ENCODE measurements at places on chromosomes 1 and 21.

DNA sequence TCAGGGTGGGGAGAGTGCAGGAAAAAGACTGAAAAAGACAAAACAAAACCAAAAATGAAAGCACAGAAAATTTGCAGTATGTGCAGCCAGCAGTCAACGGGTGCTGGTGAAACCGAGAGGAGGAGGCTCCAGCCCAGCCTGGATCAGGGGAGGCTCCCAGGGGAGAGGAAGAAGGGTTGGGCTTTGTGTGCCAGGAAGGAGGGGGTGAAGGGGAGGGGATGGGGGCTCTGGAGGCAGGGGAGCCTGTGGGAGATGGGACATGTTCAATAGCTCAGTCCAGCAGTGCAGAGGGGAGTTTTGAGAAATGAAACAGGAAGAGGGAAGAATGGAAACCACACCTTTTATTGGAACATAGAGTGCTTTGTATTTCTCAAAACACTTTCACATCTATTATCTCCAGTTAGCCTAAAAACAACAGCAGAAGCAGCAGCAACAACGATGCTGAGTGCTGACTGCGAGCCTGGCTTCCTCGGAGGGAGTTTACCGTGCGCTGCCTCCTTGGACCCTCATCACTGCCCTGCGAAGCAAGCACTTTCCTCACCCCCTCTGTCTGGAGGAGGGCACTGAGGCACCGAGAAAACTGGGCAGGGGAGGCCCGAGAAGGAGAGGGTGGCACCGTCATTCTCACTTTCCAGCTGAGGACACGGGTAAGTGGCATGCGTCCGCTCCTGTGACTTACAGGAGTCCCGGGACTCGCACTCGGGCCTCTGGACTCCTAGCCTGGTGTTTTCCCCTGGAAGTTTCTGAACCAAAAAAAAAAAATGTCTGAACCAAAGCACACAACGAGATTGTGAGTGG lies 62.9 kb downstream of the MDM4 start:
- DNase-seq: peak; percentile 38

- no peak for DNase-seq
Observed at GRCh38 chr1:228783418-228784040, 48.2 kb downstream of the RHOU start.

GRCh38 chr1:101420406-101420805 lies 183.6 kb downstream of the S1PR1 start:
- DNase-seq: no peak

DNA sequence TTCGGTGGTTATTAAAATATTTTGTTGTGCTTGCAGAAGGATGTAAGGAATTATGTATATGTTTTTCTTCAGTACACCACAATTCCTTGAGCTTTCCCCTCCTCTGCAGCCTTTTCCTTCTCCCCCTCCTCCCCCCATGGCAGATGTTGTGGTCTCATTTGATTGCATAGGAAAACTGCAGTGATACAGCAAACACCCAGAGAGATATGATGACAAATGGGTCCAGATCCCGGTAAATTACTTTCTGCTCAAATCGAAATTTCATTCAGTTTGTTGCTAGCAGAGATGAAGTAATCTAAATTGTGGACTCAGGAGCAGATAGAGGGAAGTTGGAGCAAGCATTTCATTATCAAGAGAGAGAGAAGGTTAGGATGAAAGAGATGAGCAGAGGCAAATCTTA lies 9.9 kb downstream of the LMO4 start:
- DNase-seq: no peak

DNA sequence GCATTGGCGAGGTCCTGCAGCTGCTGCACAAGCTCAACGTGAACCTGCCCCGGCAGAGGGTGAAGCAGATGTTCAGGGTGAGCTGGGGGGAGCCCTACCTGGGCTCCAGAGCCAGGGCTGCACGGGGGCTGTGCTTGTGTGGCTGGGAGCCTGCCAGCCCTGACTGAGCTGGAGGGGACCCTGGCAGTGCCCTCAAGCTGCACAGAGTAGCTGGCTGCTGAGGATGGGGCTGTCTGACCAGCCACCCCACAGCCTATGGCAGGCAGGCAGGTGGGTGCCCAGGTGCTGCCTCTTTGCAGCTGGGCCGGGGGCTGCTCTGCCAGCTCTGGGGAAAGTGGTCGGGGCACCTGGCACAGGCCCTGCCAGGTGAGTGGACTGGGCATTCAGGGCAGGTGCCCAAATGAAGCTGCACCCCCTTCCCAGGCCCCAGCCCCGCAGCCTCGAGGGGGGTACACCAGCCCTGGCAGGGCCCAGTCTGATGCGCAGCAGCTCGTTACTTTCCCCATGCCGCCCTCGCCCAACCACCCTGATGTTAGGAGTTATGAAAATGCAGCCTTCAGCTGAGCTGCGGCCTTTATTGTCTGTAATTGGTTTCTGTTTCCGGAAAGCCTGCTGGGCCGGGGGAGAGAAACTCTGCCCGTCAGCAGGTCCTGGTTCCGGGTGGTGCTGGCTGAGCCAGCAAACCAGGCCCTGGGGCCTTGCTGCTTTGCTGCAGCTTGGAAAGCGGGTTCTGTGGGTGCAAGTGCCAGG lies 4.3 kb downstream of the PLCH2 start:
- DNase-seq: no peak

DNA sequence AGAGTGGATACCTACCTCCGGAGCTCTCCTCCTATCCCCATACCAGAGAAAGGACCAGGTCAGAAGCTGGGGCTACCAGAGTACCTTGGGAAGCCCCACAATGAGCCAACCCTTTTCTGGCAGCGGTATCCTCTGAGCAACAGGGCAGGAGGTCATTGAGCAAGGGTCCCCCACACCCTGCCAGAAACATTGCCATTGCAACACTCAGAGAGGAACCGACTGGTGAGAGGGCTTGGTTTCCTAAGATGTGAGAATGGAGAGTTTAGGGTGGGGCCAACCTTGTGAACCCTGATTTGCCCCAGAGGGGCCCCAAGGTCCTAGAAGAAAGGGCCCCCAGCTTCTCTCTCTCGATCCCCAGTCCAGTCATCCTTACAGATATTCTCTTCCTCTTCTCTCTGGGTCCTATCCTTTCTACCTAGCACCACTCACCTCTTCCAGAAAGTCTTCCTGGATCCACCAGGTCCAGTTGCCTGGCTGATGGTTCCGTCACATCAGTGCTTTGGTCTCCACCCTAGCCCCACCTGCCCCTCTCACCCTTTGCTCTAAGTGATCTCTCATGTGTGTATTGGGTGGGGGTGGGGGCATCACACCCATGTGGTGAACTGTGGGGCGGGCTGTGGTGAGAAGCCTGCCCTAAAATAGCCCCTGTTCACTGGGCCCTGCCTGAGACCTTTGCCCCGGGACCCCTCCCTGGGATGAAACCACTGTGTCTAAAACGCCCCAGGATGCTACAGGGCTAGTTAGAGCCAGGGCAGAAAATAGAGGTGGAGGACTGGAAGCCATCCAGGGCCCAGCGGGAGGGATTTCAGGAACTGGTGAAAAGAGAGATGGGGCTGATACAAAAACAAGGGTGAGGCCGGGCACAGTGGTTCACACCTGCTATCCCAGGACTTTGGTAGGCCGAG lies 8.7 kb downstream of the FGR start:
- DNase-seq: no peak

- DNase-seq: no peak
Observed at GRCh38 chr1:154913273-154913672, 23.2 kb downstream of the PMVK start.

GRCh38 chr1:238789916-238790667 lies 596.3 kb upstream of the CHRM3 start:
- no peak for DNase-seq

DNA sequence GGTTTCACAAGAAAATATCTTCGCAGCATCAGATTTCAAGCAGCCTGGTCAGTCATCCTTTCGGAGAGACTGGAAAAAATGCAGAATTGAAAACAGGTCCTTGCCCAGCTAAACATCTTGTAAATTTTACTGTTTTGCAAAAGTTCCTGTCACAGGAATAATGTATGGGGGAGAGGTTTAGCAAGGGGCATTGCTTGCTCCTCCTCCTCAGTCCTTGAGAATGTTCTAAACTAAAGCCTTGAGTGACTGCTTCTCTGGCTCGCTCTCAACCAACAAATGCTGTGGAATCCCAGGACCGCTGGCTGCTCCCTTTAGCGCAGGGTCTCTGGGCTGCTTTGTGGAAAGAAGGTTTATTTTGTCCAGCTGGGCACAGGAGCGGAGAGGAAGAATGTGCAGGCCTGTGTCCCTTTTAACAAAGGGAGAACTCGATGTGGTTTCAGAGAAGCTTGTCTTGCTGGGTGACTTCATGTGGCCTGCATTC lies 33.6 kb upstream of the FHAD1 start:
- no peak for DNase-seq

DNA sequence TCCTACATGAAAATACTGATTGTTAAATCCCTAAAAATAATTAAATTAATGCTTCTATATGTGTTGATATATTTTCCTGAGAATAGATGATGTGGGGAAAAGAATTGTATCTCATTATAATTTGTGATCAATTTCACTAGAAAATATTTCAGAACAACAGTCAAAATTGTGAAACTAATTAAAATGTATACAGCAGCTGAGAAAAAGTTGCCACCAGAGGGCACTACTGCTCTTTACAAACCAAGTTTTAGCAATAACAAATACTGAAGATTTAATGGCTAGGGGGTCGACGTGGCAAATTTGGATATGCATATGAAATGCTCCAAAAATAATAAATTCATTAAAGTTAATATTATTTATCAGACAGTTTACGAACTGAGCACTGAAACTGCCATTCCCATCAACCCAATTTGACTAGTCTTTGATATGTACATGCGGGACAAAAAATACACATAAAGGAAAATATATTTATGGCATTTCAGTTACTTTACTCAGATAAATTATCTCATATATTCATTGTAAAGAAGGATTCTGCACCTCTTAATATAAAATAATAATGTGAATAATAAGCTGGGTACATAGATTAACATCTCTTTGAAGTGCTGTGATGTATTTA lies 96.3 kb upstream of the TMPRSS15 start:
- no peak for DNase-seq

- no peak for DNase-seq
Observed at GRCh38 chr1:225694151-225694603, 41.3 kb upstream of the ENAH start.

GRCh38 chr1:204630132-204630905 lies 55.2 kb downstream of the LRRN2 start:
- DNase-seq: no peak

DNA sequence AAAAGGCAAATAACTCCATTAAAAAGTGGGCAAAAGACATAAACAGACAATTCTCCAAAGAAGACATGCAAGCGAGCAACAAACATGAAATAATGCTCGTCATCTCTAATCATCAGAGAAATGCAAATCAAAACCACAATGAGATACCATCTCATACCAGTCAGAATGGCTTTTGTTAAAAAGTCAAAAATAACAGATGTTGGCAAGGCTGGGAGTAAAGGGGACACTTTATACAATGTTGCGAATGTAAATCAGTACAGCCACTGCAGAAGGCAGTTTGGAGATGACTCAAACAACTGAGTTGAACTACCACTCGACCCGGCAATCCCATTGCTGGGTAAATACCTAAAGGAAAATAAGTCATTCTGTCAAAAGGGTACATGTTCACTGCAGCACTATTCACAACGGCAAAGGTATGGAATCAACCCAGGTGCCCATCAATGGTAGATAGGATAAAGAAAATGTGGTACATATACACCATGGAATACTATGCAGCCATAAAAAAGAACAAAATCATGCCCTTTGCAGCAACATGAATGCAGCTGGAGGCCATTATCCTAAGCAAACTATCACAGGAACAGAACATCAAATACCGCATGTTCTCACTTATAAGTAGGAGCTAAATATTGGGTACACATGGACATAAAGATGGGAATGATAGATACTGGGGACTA lies 25.9 kb downstream of the TSPAN2 start:
- no peak for DNase-seq

GRCh38 chr1:168836469-168836868 lies 107.5 kb upstream of the DPT start:
- DNase-seq: no peak

All from activated naive CD4-positive, alpha-beta T cell treated with anti-CD3 and anti-CD28 coated beads, Interleukin-2, amount 50 U/mL, for 72 hours (primary cell).